ENCODE measurements at places on chromosomes 5 and 9.

- no peak for DNase-seq
Observed at GRCh38 chr5:96969366-96969765, 33.5 kb downstream of the LNPEP start.

- no peak for DNase-seq
Observed at GRCh38 chr9:93664549-93665120, 88.3 kb downstream of the PHF2 start.

DNA sequence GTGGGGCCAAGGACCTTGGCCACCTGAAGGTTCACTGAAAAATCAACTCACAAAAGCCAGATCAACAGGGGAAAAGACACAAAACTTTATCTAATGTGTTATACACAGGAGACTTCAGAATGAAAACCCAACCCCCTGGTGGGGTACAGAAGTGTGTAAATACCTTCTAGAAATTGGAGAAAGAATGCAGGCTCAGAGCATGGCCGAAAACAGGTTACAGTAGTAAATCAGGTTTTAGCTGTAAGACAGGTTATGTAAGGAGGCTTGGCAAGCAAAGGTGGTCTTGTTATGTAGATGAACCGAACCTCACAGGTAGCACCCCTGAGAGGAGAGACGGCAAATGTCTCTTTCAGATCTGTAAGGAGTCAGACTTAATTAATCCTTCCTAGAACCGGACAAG is 10.0 kb downstream of the CEMIP2 start:
- DNase-seq = no peak

DNA sequence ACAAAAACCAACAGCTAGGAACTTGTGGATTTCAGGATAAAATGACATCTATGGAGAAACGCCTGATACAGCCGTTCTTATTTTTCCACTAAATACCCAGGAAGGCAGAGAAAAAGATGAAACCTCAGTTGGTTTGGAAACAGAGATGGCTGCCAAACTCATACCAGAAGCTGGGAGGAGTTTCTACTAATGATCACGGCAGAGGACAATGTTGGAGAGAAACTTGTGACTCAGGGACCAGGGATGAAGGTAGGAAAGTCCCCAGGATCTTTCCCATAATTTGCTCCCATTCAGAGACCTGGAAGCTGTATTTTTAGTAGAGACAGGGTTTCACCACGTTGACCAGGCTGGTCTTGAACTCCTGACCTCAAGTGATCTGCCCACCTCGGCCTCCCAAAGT is 187.1 kb upstream of the IER5L start:
- DNase-seq = no peak

DNA sequence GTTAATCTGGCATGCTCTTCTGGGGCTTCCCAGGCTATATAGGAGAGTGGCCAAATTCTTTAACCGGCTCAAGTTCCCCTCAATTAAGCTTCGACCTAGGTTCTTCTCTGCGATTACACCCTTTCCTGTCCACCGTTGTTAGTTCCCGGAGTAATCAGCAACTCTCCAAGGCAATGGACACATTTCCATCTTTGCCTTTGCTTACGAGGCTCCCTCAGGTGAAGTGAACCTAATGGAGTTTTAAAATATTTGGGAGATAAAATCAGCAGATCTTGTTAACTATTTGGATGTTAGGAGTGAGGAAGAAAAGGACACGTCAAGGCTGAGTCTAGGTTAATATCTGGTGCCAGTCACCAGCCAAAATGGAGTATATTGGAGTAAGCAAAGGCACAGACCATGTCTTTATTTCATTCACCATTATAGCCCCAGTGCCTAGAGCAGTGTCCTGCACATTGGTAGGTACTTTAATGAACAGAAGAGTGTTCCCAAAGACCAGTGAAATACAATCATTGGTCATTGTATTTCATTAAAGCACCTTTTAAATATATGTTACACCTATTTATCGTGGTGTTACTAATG is 515 bp downstream of the UTP15 start:
- DNase-seq = no peak

- DNase-seq = no peak
Observed at GRCh38 chr5:118818604-118819003, 169.7 kb downstream of the DTWD2 start.

Measured in GM13977 (cell line).